Body of pancreas (tissue), 4 donors: ENCODE measurements at places on chromosomes 16 and 17. TPM values are rescaled to one million over a fixed set of nuclear protein-coding genes. Genes with fewer than 3 reads are reported as not detected.

- DNase-seq: no peak
Measured at GRCh38 chr16:14194721-14195120, 123.6 kb downstream of the MRTFB start.

- DNase-seq: peak; percentile 41
Measured at GRCh38 chr16:73000020-73000906, 47.7 kb downstream of the ZFHX3 start.

Gene KIF18B
- total RNA-seq: not detected

Gene MIF4GD
- 26.4 TPM for total RNA-seq
